ENCODE measurements at places on chromosomes 13 and 19. TPM values are rescaled to one million over a fixed set of nuclear protein-coding genes. Genes with fewer than 3 reads are reported as not detected.

- no peaks in the 10 kb centered on the region for H3K36me3 ChIP-seq
- peak overlapping the region; percentile 73 for H3K27ac ChIP-seq
- no peak for DNase-seq
- H3K4me3 ChIP-seq: peak overlapping the region; percentile 18
Observed at GRCh38 chr13:33205804-33206221, 79.7 kb downstream of the STARD13 start.

DNA sequence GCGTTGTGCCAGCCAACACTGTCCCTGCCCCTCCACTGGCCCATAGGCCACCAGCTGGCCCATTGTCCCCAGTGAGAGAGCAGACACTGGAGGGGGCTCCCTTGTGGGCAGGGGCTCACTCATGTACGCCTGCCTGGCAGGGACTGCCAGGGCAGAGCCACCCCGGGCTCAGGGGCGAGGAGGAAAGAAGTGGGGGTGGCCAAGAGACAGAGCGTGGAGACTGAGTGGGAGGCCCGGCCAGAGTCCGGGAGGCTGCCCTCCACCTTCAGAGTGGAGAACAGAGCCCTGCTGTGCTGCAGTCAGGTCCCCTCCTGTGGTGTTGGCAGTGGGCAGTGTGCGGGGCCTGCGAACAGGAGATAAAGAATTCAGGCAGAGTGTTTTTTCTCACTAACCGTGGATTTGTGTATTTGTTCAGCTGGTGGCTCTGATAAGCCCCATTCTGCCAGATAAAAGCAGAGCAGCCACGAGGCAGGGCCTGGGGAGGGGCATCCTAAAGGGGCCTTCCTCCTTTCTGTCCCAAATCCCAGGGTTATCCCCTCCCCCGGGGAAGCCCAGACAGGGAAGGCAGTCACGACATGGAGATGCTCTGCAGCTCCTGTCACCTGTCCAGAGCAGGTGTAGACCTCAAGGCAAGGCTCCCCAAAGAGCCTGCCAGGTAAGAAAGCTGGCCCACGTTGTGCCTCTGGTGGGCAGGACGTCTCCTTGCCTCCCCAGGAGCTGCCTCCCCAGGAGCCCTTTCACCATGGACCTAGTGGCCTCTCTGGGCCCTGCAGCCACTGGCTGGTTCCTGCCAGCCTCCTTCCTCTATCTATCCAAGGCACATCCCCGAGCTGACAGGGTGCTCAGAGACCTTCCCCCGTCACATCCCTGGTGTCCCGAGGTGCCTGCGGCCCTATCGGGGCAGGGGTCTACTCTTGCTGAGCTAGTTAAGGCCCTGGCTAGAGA is 33.0 kb downstream of the LYL1 start:
- H3K27ac ChIP-seq: no peak overlapping the region
- H3K27me3 ChIP-seq: no peaks in the 10 kb centered on the region
- H3K4me3 ChIP-seq: no peak overlapping the region
- no peaks in the 10 kb centered on the region for H3K36me3 ChIP-seq

C5AR1 gene
- total RNA-seq: 64.0 TPM

UBL3 gene
- total RNA-seq: 38.9 TPM

- H3K4me3 ChIP-seq: no peak overlapping the region
- no peak for DNase-seq
- H3K4me1 ChIP-seq: no peaks in the 10 kb centered on the region
- no peaks in the 10 kb centered on the region for H3K36me3 ChIP-seq
- no peak overlapping the region for H3K27ac ChIP-seq
Observed at GRCh38 chr19:6838062-6838655, 49.2 kb upstream of the ADGRE1 start.

DNA sequence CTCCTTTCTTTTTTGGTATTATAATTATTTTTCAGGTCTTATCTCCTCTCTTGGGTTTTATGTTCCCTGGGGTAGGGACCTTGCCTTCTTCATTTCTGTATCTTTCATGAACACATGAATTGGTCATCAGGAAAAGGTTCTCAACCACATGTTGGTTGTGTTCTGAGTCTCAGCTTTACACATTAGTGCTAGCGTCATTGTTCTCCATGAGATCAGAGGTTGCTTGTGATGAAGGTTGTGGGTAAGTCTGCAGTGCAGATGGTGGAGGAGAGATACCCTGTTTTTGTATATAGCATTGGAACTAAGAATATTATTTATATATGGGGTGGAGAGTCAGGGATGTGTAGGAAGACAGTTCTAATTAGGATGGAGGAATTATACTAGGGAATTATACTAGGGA is 24.5 kb upstream of the CEACAM8 start:
- H3K36me3 ChIP-seq: no peaks in the 10 kb centered on the region
- no peak for DNase-seq
- no peaks in the 10 kb centered on the region for H3K4me1 ChIP-seq
- no peaks in the 10 kb centered on the region for H3K27me3 ChIP-seq
- H3K4me3 ChIP-seq: no peak overlapping the region
- H3K27ac ChIP-seq: no peak overlapping the region

PLPPR3 gene
- 0.56 TPM for total RNA-seq

DNA sequence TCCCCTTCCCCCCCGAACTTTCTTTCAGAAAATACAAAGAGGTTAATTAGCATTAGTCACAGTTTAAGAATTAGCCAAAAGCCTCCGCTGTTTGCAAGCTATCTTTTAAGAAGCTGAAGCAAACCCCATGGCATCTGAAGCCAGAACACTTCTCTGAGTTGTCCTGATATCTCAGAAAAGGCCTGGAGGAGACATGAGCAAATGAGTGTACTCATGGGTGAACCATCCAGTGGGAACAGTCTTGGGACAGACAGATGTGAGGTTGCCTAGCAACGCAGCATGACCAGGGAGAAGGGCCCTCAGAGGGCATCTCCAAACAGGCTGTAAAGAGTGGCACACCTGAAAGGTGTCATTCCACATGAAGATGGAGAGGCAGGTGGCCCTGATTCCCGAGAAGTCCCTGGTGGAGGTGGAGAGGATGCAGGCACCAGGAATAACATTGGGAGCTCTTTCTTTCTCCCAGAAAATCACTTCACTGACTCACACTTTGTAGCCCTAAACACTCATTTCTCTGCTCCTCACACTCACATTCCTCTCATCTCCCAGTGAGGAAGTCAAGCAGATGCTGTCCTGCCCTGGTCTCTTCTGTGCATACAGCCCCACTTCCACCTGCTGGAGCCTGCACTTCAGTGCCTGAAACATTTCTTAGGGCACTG is 87.0 kb upstream of the TSHZ3 start:
- H3K36me3 ChIP-seq: no peaks in the 10 kb centered on the region
- no peak overlapping the region for H3K4me3 ChIP-seq
- peaks cover 3% of the 10 kb centered on the region for H3K4me1 ChIP-seq
- DNase-seq: no peak
- no peak overlapping the region for H3K27ac ChIP-seq

- peak; percentile 55 for DNase-seq
- H3K4me1 ChIP-seq: peaks cover 3% of the 10 kb centered on the region
- H3K36me3 ChIP-seq: no peaks in the 10 kb centered on the region
Observed at GRCh38 chr19:482186-483041, 13.9 kb upstream of the MADCAM1 start.

DNA sequence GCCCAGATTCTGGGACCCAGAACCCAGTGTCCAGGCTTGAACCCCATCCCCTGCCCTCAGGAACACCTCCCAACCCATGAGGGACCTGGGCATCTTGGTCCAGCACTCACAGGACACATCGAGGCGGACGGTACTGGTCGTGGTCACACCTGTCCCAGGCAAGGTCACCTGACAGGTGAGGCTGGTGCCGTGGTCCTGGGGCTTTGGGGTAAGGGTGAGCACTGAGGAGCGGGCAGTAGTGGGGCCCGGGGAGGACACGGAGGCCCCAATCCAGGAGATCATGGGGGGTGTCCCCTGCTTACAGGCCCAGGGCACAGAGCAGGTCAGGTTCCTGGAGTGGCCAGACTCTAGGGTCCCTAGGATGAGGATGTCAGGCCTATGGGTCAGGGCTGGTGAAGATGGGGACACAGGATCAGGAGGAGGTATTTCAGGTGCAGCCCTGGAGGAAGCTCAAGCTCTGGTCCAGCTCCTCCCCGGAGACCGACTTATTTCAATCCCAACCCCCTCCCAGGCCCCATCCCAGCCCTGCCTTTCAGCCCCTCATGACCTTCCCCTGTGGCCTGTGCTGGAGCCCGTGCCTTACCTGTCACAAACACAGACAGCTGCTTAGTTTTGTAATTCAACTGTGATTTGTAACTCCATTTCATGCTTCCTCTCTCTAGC is 772 bp downstream of the SIGLEC8 start:
- no peaks in the 10 kb centered on the region for H3K36me3 ChIP-seq
- DNase-seq: no peak
- H3K4me3 ChIP-seq: no peak overlapping the region

ZNF253 gene
- total RNA-seq: 34.8 TPM

DNA sequence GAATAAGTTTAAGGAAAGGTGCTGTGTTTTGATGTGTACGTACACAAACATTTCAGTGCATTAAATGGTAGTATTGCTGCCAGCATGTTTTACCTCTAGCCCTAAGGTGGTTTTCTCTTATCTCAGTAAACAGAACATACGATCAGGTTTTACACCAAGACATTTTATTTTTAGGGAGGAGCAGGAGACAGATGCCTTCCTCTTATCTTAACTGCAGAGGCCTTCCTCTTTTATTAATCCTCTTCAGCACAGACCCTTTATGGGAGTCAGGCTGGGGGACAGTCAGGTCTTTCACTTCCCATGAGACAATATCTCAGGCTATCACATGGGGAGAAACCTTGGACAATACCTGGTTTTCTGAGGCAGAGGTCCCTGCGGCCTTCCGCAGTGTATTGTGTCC is 14.9 kb upstream of the ZNF611 start:
- H3K36me3 ChIP-seq: no peaks in the 10 kb centered on the region
- H3K27ac ChIP-seq: no peak overlapping the region
- DNase-seq: no peak
- no peaks in the 10 kb centered on the region for H3K4me1 ChIP-seq
